ENCODE measurements at places on chromosomes 5 and 9.

- DNase-seq = no peak
These were observed at the start of gene NPR3 for GRCh38 chr5:32710550-32711361. Gene NPR3, plus strand, starts transcription at chr5:32711321. Its CDS starts 456 bp downstream, at chr5:32711777.

- no peak for DNase-seq
These were observed 20.9 kb downstream of the CCNJL start for GRCh38 chr5:160291467-160291866.

GRCh38 chr5:81517462-81517861, 123.5 kb upstream of the ACOT12 start:
- no peak for DNase-seq

DNA sequence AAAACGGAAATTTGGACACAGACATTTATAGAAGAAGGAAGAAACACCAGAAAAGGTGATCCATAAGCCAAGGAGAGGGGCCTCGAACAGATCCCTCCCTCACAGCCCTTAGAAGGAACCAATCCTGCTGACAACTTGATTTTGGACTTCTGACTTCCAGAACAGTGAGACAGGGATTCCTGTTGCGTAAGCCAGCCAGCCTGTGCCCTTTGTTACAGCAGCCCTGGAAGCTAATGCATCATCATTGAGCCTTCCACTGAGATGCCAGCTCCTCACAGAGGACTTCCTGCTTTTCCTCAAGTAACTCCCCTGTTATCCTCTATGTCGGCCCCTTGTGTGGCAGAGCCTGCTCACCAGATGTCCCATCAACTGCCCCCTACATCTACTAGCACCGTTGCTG, 94.1 kb downstream of the JMY start:
- DNase-seq = no peak

GRCh38 chr5:39236718-39237117, 17.4 kb upstream of the FYB1 start:
- no peak for DNase-seq

DNA sequence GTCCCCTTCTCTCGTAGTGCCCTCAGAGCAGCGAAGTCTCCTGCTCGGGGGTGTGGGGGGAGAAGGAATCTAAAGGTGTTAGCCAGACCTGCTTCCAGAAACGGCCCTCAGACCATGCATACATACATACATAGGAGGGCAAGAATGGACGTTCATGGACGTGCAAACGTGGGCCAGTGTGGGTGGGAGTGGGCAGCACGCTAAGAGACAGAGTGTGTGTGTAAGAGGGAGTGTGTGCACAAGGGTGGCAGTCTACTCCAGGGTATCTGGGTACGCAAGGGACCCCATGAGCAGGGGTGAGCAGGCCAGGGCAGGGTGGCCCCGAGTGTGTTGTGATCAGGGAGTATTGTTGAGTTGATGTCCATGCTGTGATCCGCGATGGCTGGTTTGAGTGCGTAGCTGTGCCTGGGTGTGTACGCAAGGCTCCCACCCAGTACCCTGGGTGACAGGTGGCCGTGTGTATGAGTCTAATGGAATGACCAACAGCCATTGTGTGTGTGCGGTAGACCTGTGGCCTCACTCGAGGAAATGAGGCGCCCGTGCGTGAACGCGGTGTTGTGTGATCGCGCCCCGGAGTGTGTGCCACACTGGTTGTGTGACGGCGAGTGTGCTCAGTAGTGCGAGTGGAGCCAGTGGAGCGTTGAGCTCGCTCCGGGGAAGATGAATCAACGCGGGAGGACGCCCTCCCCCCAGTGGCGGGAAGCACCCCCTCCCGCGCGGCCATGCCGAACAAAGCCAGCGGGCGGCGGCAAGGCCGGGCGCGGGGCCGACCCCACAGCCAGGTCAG, 826 bp downstream of the GPRIN1 start:
- DNase-seq = no peak

Data from stimulated activated CD8-positive, alpha-beta memory T cell treated with anti-CD3 and anti-CD28 coated beads, Interleukin-12 subunit alpha, Interleukin-12 subunit beta, amount 100 ng/mL, for 4 hours (primary cell).